ENCODE measurements at places on chromosomes 7 and 10.

DNA sequence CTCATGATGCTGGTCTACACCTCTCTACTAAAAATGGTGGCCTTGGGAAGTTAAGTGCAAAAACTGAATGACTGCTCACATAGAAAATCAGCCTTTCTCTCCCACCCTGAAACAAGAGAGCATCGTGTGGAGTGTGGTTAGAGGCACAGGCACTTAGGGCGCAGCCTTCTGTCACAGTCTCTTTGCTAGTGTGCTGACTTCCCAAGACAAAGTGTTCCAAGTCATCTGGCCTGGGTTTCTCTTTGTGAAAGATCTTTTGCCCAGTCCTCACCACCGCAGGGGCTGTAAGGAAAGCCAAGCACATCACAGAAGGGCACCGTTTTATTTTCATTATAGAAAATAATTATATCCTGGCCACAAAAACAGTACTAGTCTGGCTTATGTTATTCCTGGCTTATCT, 12.5 kb downstream of the STN1 start:
- no peak for DNase-seq

DNA sequence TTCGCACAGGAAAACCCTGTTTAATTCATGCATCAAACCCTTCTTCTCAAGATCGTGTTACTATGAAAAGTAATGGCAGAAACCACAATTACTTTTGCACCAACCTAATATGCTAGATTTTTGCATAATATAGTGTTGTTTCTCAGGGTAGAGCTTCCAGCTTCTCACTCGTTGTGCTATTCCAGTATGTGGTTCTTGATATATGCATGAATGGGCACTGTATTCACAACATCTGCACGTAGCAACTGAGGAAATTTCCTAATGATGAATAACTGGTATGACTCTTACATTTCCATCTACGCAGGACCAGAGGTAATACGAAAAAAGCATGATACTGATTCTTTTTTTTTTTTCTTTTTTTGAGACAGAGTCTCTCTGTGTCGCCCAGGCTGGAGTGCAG, 326.6 kb upstream of the GALNT17 start:
- no peak for DNase-seq

DNA sequence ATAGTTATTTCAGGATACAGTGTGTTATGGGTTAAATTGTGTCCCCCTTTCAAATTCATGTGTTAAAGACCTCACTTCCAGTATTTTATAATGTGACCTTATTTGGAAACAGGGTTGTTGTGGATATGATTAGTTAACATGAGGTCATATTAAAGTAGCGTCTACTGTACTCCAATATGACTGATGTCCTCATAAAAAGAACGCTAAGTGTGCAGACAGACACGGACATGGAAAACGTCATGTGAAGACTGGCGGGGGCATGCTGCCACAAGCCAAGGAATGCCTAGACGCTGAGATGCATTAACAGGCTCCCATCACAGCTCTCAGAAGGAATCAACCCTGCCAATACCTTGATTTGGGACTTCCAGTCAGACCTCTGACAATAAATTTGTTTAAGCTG, 1.5 kb upstream of the WDR37 start:
- no peak for DNase-seq

DNA sequence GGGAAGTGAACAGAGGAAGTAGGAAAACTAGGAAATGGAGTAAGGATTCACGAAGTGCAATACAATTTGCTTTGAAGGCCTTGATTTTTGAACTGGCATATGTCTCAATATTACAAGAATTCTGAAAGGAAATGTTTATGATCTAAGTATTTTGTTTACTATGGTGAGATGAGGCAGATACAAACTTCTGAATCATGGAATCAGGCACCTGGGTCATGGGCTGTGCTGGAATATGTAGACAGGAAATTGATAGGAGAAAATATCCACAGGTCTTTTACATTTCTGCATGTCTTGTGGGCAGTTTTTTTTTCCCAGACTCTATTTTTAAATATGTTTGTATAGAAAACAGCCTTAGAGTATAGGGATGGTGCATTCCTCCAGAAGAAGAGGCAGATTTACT, 117.1 kb downstream of the PPP1R3A start:
- DNase-seq = no peak

DNA sequence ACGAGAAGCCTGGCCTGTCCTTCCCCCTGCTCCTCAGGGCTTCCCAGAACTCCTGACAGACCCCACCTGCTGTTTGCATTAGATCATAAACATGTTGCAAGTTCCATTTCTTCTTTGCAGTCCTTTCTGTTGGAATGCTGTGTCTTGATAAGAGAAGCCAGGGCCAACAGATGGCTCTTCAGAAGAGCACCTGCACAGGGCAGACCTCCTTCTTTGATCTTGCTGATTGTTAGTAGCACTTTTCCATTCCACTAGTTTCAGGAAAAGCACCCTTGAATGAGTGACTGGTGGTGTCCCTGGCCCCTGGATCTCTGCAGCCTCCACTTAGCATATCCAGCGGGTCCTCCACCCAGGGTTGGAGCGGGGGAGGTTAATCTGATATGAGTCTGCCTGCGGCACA, 243.2 kb downstream of the GFRA1 start:
- no peak for DNase-seq

DNA sequence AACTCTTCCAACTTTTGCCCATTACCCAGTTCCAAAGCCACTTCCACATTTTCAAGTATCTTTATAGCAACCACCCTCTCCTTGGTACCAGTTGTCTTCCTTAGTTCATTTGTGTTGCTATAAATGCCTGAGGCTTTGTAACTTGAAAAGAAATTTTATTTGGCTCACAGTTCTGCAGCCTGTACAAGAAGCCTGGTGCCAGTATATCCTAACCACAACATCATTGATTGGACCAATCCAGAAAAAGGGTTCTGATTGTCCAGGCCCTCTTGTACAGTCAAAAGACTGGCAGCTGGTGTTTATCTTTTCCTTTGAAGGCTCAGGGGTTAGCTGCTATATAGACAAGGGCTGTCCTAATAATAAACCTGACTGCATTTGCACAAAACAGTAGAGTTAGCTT, 21.1 kb upstream of the ABCC2 start:
- DNase-seq = no peak

All from NCI-H187 (cell line).